Mesangial cell (primary cell): ENCODE measurements at places on chromosomes 2 and 18. TPM values are rescaled to one million over a fixed set of nuclear protein-coding genes. Genes with fewer than 3 reads are reported as not detected.

TTR gene
- not detected in 2 replicates for total RNA-seq

RALBP1 gene
- total RNA-seq = 50.5 and 52.0 TPM in 2 replicates

CYP27A1 gene
- 11.9 and 26.1 TPM in 2 replicates for total RNA-seq

GPR45 gene
- total RNA-seq = 0.16 and 0.25 TPM in 2 replicates

ACVR2A gene
- total RNA-seq = 3.3 and 4.1 TPM in 2 replicates

CCDC141 gene
- total RNA-seq = under 0.01 TPM in 1 of 2 replicates, not detected in the other

LYG1 gene
- 0.51 TPM in 1 of 2 replicates, not detected in the other for total RNA-seq

CREB1 gene
- total RNA-seq = 33.1 and 39.2 TPM in 2 replicates

NOSTRIN gene
- not detected in 2 replicates for total RNA-seq

CFAP221 gene
- 0.81 and 1.8 TPM in 2 replicates for total RNA-seq

LYPD6 gene
- 2.9 and 5.9 TPM in 2 replicates for total RNA-seq

LIMS3 gene
- 0.81 and 4.3 TPM in 2 replicates for total RNA-seq

ST8SIA5 gene
- total RNA-seq = 0.13 TPM in 1 of 2 replicates, not detected in the other

ACADL gene
- 0.51 TPM in 1 of 2 replicates, not detected in the other for total RNA-seq

TEKT4 gene
- not detected in 2 replicates for total RNA-seq

ACKR3 gene
- 0.49 and 3.2 TPM in 2 replicates for total RNA-seq

TRIM43 gene
- total RNA-seq = not detected in 2 replicates

SESTD1 gene
- 8.8 and 9.1 TPM in 2 replicates for total RNA-seq

PTPRN gene
- 0.49 and 0.63 TPM in 2 replicates for total RNA-seq

SALL3 gene
- 0.13 and 0.49 TPM in 2 replicates for total RNA-seq

UGT1A4 gene
- total RNA-seq = not detected in 2 replicates

AQP12A gene
- total RNA-seq = not detected in 2 replicates

ONECUT2 gene
- under 0.01 TPM in 2 replicates for total RNA-seq

DLGAP1 gene
- total RNA-seq = 2.8 and 9.1 TPM in 2 replicates

FOXI3 gene
- not detected in 2 replicates for total RNA-seq

EFHD1 gene
- total RNA-seq = 3.7 and 13.8 TPM in 2 replicates

CRIM1 gene
- 255 and 376 TPM in 2 replicates for total RNA-seq

APCDD1 gene
- total RNA-seq = 3.4 TPM in 1 of 2 replicates, not detected in the other

MERTK gene
- total RNA-seq = 1.3 and 3.7 TPM in 2 replicates

MSTN gene
- not detected in 2 replicates for total RNA-seq

OR6B2 gene
- not detected in 2 replicates for total RNA-seq

NYAP2 gene
- not detected in 2 replicates for total RNA-seq

EGR4 gene
- total RNA-seq = not detected in 2 replicates

LINC00305 gene
- not detected in 2 replicates for total RNA-seq

GALNT5 gene
- total RNA-seq = 1.8 and 2.4 TPM in 2 replicates

FAM124B gene
- total RNA-seq = not detected in 2 replicates

DPP4 gene
- 7.7 and 42.3 TPM in 2 replicates for total RNA-seq

UGT1A9 gene
- 0.13 and 0.16 TPM in 2 replicates for total RNA-seq

C2orf15 gene
- total RNA-seq = 0.16 and 2.8 TPM in 2 replicates

NDC80 gene
- 1.0 and 33.2 TPM in 2 replicates for total RNA-seq

LHCGR gene
- not detected in 2 replicates for total RNA-seq

PSD4 gene
- 2.6 and 8.5 TPM in 2 replicates for total RNA-seq
